ENCODE measurements at places on chromosomes 16 and 17.

DNA sequence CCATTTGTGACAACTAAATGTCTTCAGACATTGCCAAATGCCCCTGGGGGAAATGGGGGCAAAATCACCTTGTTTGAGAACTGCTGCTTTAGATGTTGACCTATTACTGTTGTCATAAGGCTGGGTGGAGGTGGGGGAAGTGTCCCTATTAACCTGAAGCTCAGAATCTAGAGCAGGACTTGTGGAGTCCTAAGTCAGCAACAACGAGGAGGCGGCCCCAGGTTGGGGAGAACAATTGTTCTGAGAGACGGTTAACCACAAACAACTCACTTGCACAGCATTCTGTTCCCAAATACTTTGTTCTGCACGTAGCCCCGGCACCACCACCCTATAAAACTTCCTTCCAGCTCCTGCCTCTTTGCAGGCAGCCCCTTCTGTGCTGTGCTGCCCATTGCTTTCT lies 32.5 kb downstream of the TEKT5 start:
- no peak for DNase-seq

DNA sequence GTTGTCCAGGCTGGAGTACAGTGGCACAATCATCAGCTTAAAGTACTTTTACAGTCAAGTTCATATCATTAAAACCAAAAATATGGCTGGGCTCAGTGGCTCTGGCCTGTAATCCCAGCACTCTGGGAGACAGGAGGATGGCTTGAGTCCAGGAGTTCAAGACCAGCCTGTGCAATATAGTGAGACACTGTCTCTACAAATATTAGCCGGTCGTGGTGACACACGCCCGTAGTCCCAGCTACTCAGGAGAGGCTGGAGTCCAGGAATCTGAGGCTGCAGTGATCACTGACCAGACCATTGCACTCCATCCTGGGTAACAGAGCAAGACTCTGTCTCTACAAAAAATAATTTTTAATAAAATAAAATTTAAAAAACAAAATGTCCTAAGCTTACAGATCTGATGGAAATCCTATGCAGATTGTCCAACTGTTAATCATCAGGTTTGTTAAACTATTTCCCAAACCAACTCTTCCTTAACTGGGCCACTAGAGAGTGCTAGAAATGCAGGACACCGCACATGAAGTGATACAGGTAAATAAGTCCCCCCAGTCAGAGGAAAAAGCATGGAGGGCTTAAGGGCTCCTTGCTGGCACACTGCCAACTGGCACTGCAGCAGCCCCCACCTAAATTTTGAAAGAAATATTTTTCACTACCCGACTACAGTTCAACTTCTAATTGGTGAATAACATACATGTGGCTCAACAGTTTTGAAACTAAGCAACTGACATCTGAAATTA lies 2.8 kb downstream of the USP22 start:
- peak; percentile 57 for DNase-seq

DNA sequence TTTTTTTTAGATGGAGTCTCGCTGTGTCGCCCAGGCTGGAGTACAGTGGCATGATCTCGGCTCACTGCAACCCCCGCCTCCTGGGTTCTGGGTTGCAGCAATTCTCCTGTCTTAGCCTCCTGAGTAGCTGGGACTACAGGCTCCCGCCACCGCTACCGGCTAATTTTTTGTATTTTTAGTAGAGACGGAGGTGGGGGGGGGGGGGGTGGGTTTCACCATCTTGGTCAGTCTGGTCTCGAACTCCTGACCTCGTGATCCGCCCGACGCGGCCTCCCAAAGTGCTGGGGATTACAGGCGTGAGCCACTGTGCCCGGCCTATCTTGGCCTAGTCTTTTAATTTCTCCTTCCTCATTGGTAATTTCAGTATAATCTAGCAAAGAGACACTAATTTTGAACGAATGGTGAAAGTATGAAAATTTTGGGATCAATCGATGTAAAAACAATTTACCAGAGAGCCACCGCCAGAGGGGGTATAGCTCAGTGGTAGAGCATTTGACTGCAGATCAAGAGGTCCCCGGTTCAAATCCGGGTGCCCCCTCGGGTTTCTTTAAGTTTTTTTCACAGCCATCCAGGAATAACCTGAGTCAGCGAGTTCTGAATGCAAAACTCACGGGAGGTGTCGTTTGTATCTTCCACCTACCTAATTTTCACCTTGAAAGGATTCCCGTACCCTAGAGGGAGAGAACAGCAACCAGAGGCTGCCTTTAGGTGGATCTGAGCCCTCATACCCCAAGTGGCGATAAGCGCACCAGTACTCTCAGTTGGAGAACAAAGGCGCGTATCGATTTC lies 2.5 kb upstream of the LASP1 start:
- DNase-seq: peak; percentile 74

DNA sequence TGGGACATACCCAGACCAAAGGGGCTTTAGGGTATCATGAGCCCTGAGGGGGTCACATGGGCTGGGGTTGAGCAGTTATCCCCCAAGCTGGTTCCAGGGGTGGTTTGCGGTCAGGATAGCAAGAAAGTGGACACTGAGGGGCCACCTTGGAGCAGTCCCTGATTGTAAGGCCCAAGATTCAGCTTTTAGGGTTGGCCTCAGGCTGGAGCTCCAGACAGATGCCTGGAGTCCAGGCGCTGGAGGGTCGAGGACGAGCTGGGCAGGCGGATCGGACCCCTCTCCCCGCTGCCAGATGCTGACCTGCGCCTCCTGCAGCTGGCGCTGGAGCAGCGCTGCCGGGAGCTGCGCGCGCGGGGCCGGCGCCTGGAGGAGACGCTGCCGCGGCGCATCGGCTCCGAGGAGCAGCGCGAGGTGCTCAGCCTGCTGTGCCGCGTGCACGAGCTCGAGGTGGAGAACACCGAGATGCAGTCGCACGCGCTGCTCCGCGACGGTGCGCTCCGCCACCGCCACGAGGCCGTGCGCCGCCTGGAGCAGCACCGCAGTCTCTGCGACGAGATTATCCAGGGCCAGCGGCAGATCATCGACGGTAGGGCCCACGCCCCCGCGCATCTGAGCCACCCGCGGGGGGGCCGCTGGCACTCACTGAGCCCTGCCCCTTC lies 10.0 kb downstream of the BTBD17 start:
- no peak for DNase-seq

DNA sequence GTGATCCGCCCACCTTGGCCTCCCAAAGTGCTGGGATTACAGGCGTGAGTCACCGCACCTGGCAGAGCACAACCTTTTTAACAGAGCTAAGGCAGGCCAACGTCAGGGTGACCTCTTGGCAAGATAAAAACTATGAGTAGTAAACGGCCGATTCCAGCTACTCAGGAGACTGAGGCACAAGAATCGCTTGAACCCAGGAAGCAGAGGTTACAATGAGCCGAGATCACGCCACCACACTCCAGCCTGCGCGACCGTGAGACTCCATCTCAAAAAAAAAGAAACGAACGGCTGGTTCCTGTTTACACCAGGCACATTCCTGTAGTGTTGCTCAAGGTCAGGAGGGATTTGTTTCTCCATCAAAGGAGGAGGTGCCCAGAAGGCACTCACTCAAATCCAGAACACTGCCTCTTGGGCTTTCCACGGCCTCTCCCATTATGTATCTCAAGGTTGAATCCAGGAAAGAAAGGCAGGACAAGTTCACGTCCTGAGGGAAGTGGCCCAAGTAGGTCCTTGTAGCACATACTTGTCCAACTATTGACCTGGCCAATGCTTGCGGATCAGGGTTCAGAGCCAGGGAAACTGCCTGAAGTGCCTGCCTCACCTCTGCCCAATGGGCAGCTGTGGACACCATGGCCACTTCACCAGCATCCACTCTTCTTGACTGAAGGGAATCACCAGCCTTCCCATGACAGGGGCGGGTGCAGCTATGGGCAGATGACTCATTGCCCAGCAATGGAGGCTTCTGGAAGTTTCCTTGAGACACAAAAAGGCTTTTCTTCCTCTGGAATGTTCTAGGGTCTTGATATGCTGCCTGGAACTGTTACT lies 13.5 kb downstream of the KNOP1 start:
- DNase-seq: no peak

GRCh38 chr16:58366247-58367031 lies 25.8 kb upstream of the GINS3 start:
- no peak for DNase-seq

DNA sequence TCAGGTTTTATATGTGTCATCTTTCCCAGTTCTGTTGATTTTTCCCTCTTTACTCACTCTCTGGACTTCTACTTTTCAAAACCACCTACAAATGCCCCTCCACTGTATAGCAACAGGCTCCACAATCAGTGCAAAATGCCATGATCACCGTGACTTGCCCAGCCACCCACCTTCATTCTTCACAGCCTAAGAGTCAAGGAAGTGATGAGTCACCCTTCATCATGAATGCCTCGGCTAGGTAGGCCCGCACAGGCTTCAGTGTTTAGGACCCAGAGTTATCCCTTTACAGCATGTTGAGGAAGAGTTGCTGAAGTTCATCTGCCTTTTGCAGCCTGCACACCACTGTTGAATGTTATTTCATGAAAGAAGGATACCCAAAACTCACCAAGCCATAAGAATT lies 158.6 kb downstream of the PMP22 start:
- no peak for DNase-seq

DNA sequence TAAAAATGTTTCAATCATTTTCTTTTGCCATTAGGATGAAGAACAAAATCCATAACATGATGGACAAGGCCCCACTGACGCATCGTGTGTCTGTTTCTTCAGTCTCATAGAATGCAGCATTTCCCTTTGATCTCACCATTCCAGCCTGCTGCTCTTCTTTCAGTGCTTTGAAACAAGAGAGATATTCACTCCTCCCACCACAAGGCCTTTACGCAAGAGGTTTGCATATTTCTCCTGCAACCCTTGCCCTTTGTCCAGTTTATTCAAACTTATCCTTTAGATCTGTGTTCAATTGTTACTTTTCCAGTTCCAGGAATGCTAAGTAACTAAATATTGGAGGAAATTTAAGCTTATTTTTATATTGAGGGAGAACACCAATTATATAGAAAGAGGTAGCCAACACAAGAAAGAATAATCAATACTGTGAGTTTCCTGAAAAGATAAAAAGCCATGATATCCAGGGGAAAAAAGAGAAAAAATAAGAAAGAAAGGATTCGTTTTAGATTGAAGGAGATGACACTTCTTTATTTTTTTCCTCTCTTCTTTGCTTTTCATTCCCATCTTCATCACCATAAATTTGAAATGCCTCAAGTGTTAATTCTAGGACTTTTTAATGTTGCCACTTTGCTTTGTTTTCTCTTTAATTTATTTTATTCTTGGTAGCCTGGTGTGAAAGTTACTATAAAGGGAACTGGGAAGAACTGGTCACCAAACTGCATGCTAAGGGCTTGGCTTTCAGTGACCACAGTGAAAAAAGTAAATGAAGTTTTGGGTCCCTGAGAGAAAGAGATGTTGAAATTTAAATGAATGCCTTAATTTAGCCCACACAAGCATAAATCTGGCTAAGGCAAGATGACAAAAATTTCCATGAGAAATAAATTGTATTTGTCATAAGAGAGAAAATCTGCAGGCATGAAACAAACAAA lies 102.1 kb downstream of the KIF2B start:
- no peak for DNase-seq

GRCh38 chr16:17105239-17105797 lies 365.4 kb downstream of the XYLT1 start:
- DNase-seq: no peak

GRCh38 chr17:74296548-74296936 lies 22.5 kb downstream of the DNAI2 start:
- DNase-seq: no peak

DNA sequence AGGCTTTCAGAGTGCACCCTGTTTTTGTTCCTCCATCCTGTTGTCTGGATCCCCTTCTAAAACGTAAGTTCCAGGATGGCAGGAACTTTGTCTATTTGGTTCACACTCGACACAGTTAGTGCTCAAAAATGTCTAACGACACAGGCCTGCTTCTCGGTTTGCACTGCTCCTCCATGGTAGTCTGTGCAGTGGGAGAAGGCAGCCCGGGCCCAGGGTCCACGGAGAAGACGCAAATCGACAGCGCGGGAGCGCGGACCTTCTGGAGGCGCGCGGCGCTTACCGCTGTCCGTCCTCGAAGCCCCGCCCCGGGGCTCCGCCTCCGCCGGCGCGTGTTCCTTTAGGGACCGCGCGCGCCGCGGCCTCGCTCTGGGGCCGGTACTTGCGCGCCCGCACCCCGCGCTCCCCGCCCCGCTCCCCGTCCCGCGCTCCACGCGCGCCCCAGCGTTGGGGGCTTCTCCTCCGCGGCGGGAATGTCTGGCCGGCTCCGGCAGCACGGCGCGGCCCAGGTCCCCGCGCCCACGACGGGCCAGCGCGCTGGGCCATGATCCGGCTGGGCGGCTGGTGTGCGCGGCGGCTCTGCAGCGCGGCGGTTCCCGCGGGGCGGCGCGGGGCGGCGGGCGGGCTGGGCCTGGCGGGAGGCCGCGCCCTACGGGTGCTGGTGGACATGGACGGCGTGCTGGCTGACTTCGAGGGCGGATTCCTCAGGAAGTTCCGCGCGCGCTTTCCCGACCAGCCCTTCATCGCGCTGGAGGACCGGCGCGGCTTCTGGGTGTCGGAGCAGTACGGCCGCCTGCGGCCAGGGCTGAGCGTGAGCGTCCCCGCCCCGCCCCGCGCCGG lies at the start of gene NT5M:
NT5M (plus strand) TSS at position 364 of the 837 bp plus-strand sequence; CDS start at position 542, 178 bp downstream.
- DNase-seq: peak; percentile 84

DNA sequence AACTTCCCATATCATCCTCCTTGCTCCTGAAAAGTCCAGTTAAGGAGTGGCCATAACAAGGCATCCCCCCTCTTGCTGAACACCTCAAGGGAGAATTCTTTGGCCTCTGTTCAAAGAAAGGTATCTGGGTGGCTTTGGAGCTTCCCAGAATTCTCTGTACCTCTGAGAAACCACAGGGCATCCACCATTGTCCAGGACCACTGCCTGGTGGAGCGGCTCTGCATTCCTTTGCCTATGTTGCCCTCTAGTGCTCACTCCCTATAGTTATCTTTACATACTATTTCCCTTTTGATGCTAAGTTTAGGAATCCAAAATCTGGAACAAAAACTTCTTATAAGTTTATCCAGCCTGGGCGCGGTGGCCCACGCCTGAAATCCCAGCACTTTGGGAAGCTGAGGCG lies 30.3 kb downstream of the CHD9NB start:
- peak; percentile 6 for DNase-seq

DNA sequence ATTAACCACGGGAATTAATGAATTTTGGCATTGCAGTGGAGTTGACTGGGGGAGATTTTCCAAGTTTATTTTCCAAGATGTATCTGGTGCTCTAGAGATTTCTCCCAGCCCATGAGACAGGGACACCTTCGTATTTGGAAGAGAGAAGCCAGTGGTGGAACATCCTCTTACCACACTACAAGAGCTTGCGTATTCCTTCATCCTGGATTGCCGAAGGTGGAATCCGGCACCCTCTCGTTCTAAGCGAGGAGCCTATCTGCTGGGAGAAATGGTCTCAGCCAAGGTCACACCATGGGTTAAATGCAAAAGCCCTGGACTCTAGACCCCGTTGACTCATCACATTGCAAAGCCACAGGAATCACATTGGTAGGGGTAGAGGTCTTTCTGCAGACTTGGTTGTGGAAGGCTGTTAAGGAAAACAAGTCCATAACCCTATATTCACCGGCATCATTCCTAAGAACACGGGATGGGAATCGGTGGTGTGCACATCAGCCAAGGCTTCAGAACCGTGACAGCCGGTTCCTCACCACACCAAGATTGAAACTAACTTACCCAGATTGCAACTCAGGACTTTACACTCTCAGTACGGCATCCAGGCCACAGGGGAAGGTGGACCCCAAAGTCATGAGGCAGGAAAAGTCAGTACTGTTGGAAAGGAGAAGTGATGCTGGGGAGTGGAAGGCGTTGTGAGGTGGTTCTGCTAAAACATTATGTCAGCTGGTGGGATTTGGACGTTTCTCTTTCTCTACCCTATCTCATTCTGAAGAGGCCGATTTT lies 259.8 kb downstream of the CPPED1 start:
- DNase-seq: no peak

- no peak for DNase-seq
These were observed 166.7 kb downstream of the PRKCA start for GRCh38 chr17:66469088-66469442.

Measured in stimulated activated naive CD8-positive, alpha-beta T cell treated with anti-CD3 and anti-CD28 coated beads, Interleukin-15, Interleukin-2, amounts not matched to agents 100 U/mL and 50 U/mL, for 24 hours (primary cell).